ENCODE measurements at places on chromosomes 7 and 10. TPM values are rescaled to one million over a fixed set of nuclear protein-coding genes. Genes with fewer than 3 reads are reported as not detected.

Gene IRF5
- 8.7 TPM for total RNA-seq

Gene LIPJ
- total RNA-seq = 0.13 TPM

DNA sequence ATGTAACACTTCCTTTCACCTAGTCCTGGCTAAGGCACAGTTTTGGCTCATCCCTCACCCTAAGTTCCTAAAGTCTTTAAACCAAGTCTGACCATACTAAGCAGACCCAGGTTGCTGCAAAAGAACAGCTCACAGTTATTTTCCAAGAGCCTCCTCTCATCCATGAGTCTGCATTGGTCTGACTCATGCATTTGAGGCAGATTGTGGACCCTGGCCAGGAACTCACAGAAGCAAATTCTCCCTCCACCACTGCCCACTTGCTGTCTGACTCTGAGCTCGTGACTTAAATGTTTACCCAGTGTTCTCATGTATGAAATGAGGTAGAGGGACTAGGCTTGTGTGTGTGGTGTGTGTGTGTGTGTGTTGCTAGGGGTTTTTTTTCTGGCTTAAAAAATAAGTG, 1272.8 kb downstream of the TYW1 start:
- DNase-seq = no peak

DNA sequence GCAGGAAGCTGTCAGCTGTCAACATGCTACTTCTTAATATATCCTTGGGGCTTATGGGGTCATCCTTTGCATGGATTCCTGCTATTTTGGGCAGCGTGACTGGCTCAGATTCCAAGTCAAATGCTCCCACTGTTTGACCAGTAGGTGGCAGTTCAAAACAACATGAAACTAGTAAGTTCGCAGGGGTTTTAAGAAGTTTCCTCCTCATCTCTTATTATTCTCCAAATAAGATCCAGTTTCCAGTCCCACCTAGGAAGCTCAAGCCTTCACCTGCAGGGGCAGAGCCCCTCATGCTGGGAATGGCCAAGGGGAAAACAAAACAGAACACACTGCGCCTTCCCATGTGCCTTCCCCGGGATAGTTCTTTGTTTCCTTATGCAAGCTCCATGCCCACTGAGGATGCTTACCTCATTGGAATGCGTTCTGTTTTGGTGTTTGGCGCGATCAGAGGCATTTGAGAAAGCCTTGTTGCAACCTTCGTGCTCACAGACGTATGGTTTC, 259.8 kb downstream of the GLI3 start:
- no peak for DNase-seq

GRCh38 chr10:48507933-48508790, 96.7 kb downstream of the ARHGAP22 start:
- DNase-seq = no peak

DNA sequence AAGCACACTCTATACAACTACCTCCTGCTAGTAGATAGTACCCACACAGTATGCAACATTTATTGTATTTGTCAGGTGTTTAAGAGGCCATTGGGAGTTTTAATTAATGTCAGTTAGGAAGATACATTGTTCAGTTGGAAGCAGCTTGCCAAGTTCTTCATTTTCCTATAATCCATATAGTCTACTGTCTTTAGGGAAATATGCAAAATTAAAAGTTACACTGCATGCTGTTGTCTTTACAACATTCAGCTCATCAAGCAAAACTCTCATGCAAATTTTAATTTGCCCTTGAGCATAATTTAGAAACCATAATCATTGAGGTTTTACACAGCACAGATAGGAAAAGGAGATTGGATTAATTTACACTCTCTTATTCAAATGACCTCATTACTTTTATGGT, 17.4 kb downstream of the FOXP2 start:
- DNase-seq = no peak

DNA sequence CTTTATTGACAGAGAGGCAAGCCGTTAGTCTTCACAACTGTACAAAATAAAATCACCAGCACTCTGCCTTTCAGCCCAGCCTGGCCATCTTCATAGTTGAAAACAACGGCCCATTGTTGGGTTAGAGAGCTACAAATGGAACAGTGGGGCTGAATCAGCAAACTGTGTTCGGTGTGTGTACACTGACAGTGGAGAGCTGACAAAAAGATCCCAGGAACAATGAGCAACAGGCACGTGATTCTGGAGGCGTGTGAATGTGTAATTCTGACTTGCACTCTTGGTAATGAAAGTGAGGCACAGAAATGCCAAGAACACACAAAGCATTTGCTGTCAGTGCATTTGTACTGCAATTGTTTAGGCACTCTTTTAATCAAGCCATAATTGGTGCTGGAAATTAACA, 303.7 kb downstream of the WDR11 start:
- no peak for DNase-seq

- DNase-seq = no peak
Measured at GRCh38 chr10:96524741-96525140, 11.0 kb upstream of the TLL2 start.
